KBM-7 (cell line): ENCODE measurements at places on chromosomes 3 and 15.

DNA sequence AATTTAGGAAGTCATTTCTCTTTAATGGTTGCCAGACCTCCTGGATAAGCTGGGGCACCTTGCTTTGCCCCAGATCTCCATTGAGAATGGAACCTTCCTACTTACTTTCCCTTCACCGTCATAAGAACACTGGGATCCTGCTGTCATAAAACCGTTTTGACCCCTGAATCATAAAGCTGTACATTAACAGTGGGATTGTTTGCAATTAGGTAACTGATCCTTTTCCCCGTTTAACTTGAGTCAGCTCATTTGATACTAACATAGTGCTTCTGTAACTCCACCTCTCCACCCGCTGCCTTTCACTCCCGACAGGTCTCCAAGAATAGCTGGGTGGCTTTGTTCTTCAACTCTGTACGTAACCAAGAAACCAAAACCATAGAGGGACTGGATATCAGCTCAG, 308.2 kb upstream of the WNT5A start:
- no peak for DNase-seq

DNA sequence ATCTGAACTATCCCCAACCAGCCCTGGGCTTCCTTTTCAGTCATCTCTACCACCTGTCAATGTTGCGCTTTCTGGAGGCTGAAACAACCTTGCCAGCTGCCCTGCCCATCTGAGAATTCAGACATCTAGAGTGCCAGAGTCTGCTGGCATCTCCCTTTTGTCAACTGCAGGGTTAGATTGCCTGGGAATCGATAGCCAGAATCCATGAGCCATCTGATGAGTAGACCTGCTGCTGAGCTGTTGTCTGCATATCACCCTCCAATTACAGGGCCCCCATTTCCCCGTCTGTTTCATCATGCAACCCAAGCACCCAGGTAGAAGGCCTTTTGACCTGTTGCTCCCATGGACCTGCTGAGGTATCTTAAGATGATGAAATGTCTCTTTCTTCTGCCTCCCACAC, 280.1 kb downstream of the EPHB1 start:
- DNase-seq: no peak

GRCh38 chr3:33962396-33962795, 164.0 kb downstream of the PDCD6IP start:
- DNase-seq: no peak

DNA sequence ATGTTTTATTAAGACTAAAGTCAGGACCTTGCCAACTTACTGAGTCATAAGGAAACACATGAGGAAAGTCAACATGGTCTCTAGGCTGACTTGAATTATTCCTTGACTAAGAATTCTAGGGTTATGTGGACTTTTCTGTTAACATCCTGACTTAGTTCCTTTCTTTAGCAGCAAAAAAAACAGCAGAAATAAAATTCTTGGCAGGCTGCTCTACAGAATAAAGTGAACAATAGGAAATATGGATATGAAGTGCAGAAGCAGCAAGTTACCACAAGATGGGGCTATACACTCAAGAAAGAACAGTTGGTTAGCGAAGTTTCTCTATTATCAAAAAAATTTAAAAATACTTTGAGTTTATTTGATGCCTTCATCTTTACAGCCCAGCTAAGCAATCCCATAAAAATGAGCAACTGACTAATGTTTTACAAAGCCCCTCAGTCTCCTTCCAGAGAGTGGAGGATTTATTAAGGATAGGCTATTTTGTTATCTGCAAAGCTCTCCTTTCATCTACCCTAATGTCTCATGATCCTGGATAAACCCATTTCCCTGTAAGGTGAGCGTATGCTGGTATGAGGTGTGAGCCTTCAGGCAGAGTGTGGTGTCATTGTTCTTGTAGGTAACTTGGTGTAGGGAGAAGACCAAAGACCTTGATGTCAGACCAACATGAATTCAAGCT, 23.1 kb upstream of the MCCC1 start:
- peak; percentile 65 for DNase-seq

- DNase-seq: no peak
Measured at GRCh38 chr15:35777061-35777460, 231.1 kb upstream of the DPH6 start.

- no peak for DNase-seq
Measured at GRCh38 chr3:25349828-25350724, 78.0 kb upstream of the RARB start.

GRCh38 chr15:40355976-40356585, 1.9 kb upstream of the DISP2 start:
- no peak for DNase-seq
